Adipocyte (in vitro differentiated cells): ENCODE measurements at places on chromosomes 4 and X.

DNA sequence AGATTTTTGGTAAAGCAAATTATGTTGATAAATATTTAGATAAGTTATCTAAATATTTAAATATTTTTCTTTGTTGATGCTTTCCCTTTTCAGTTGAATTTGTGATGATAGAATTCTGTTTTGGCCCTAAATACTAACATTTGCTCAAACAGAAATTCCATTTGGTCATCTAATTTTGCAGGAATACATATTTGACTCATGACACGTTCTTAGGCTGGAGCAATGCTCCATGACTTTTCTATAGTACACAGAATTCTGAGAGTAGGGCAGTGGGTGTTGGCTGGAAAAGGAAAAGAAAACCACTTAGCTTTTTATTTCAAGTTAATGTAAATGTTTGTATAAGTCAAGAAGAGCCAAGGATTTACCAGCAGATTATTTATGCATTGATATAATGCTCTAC lies 58.6 kb upstream of the GK2 start:
- DNase-seq: peak; percentile 5

DNA sequence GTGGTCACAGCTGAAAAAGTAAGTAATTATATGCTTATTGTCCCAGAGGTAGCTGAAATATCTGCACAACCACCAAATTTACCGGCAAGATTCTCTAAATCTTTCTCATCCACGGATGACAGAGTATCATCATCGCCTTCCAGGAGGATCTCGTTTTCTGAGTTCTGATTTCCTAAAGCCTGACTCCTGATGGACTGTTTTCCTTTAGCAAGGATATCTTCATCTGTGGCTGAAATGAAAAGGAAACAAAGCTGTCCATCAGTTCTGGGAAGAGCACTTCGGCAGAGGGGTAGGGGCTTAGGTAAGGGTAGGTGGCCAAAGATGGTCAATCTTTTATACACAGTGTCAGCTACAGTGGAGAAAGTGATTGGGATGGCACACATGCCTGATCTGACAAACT lies 8.7 kb downstream of the MAB21L2 start:
- peak; percentile 48 for DNase-seq

- peak; percentile 59 for DNase-seq
These were observed 478.0 kb downstream of the KCNIP4 start for GRCh38 chr4:21470535-21470934.

DNA sequence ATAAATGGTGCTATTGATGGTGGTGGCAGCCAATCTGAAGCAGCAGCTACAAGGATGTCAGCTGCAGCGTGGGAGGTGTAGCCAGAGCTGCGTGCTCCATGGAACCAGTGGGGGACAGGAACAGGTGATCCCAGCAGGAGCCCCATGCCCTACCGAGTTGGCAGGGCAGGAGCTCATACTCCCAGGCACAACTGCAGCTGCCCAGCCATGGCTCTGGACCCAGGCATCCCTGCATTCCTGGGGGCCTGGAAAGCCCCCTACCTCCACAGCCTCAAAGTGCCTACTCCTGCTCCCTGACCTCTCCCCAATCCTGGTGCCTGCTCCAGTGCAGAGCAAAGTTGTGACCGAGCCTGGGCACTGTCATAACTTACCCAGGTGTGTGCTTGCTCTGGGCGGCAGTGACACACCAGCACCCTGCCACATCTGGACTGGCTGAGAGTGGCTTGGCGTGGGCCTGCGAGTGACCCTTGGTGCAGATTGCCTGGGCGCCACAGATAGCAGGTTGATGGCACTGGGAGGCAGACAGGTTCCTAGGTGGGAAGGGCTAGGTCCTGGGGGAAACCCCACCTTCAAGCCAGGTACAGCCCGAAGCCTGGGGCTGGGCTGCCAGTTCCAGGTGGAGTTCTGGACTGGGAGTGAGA lies 101.1 kb downstream of the DCAF12L2 start:
- no peak for DNase-seq

DNA sequence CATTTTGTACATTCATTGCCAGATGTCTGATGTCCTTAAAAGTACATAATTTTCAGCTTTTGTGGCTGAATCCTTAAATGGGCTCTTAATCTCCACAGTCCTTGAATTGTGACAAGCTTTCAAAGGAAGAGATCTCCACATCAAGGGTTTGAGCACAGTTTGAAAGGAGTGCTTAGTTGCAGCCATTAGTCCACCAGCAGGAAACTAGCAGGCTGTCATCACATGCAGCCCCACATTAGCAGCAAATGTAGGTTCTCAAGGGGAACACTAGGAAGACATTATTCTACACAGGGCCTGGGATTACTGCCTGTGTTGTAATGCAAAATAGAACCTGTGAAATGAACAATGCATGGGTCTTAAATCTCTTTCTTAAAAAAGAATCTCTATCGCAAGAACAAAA lies 173.2 kb downstream of the CBLL2 start:
- no peak for DNase-seq

DNA sequence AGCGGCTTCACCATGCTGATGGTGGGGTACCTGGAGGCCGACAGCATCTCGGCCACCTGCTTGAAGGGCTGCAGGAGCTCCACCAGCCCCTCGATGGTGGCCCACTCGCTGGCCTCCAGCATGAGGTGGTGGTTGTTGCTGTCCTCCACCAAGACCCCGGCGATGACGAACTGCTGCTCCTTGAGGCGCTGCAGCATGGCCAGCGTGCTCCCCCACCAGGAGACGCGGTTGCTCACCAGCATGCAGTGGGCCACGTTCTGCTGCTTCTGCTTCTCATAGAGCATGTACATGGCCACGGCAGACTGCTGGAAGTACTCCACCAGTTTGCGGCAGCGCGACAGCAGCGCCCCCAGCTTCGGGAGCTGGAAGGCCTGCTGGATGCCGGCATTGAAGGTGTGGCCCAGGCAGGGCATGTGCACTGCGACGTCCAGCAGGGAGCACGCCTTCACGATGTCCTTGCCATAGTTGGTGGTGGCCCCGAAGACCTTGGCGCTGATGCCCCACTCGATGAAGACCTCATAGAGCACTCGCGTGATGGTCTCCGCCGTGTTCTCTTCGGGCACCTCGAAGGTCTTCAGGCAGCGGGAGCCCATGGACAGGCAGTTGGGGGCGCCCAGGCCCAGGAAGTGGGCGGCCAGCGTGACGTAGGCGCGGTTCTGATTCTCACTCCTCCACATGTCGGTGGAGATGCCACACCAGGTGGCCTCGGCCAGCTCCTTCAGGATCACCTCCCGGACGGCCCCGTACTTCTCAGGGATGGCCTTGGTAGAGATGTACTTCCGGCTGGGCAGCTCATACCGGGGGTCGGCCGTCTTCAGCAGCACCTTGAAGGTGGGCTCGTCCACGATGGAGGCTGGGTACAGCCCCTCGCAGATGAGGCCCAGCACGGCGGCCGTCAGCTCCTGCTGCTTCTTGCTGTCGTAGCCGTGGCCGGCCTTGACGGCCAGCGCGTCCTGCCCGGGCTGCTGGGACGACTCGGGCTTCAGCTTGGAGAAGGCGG lies 11.0 kb downstream of the DHRSX start:
- DNase-seq: no peak

- no peak for DNase-seq
These were observed 49.5 kb downstream of the GPR50 start for GRCh38 chrX:151225843-151226242.

DNA sequence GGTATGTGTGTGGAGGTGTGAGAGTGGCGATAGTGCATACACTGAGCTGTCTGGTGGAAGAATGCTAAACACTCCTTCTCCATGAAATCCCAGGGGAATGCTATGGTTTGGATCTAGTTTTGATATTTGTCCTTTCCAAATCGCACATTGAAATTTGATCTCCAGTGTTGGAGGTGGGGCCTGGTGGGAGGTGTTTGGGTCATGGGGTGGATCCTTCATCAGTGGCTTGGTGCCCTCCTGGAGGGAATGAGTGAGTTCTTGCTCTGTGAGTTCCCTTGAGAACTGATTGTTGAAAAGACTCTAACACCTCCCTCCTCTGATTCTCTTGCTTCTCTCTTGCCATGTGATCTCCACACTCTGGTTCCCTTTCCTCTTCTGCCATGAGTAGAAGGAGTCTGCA lies 114.1 kb upstream of the HHIP start:
- DNase-seq: no peak

- no peak for DNase-seq
These were observed 225.2 kb downstream of the MID1 start for GRCh38 chrX:10395179-10395578.

- no peak for DNase-seq
These were observed 24.5 kb upstream of the PGRMC1 start for GRCh38 chrX:119211649-119212014.

- peak; percentile 96 for DNase-seq
These were observed 206.3 kb downstream of the ARHGAP24 start for GRCh38 chr4:85681221-85681657.

DNA sequence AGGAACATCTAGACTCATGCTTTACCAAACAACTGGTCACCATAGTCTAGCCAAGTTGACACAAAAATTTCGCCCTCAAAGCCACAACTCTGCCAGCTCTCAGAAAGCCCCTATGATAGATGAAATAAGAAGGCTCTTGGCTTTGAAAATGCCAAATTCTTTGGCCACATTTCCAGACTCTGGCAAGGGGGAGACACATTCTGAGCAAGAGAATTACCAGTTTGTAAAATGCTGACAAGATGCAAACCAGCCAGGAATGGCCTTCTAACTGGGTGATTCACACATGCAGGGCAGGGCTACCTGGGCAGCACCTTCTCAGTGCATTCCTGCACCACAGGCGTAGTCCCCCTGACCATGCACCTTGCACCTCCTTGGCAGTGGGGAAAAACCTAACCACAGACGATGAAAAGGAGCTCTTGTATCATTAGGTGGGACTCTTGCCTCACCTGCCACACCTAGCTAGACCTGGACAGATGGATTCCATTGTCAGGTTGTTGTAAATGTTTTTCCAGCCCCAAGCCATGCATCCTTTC lies 77.4 kb upstream of the CPEB2 start:
- no peak for DNase-seq

GRCh38 chr4:6250235-6250983 lies 19.2 kb upstream of the WFS1 start:
- DNase-seq: peak; percentile 86

DNA sequence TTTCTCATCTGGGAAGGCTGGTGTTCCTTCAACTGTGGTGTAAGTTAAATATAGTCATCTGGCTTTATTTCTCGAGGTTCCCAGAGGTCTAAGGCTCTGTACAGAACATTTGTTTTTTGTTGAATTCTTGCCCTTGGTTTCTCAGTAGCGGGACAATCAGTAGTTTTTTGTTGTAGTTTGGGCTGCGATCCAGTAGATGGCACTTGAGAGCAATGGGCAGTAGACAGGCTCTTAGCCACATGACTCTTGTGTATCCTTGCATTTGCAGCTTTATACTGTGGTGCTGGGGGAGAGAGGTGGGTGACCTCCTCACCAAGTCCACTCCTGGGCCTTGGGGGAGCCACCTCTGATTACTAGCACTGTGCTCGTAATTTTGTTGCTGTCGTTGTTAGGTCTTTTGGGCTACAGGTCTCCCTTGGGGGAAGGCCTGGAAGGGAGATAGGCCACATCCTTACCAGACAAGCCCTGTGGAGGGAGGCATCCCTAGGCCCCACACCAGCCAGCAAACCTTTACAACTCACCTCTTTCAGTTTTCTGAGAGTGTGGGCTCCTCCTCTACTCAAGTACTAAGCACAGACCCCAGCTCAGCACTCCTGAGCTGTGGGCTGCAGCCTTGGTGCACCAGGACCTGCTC lies 8.1 kb downstream of the ETDB start:
- peak; percentile 34 for DNase-seq

DNA sequence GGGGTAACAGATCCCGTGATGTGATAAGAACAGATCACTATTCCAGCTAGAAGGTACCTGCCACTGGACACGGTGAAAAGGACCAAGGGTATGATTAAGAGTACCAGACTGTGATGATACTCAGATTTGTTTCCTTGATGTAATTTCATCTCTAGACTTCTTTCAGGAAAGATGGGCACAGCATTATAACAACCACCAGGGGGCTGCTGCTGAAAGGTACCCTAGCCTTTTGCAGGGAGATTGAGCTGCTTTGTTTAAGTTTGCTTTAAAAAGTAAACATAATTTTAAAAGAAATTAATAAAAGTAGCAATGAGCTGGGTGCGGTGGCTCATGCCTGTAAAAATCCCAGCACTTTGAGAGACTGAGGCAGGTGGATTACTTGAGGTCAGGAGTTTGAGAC lies 145.4 kb downstream of the EMCN start:
- DNase-seq: no peak

GRCh38 chrX:97524340-97524739 lies 640.6 kb downstream of the RPA4 start:
- no peak for DNase-seq
